ENCODE measurements at places on chromosomes 2 and 18. TPM values are rescaled to one million over a fixed set of nuclear protein-coding genes. Genes with fewer than 3 reads are reported as not detected.
A peak's percentile ranks its signal among the peaks of the same experiment; 100 is the strongest.

GRCh38 chr2:190663839-190664238 is 15.0 kb downstream of the NAB1 start:
- H3K36me3 ChIP-seq: peaks cover 2% of the 10 kb centered on the region
- no peak overlapping the region for H3K27ac ChIP-seq
- no peaks in the 10 kb centered on the region for H3K27me3 ChIP-seq
- H3K4me1 ChIP-seq: peaks cover 10% of the 10 kb centered on the region
- no peak overlapping the region for H3K4me3 ChIP-seq
- DNase-seq: no peak

DNA sequence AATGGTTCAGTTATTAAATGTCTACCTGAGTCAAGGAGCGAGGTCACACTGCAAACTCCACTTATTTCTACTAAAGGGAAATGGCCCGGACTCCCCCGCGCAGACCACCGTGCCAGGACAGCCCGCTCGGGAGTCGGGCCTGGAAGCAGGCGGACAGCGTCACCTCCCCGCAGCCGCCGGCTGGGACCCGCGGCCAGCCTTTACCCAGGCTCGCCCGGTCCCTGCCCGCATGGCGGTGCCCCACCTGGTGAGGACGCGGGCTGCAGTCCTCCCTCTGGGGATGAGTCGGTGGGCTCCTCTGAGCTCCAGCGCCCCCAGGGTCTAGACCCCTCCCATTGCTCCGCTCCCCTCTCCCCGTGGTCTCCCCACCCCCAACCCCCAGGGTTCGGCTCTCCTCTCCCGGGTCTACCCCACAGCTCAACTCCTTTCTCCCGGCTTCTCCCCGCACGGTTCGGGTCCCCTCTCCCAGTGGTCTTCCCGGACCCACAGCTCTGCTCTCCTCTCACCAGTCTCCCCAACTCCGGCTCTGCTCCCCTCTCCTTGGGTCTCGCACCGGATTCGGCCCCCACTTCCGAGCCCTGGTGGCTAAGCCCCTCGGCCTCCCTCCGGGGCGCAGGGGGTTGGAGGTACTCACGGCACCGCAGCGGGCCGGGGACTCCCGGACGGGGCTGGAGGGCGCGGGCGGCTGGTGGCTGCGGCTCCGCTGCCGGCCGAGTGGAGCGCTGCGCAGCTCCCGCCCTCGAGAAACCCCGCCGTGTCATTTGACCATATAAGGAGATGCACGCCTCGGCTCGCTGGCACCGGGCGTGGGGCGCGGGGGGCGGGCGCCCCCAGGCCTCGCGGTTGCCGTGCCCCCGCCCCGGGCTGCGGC is at the start of gene FHL2:
Gene FHL2 (minus strand): TSS at position 716 of the 871 bp plus-strand sequence. CDS start 12,535 bp downstream, outside the sequence.
- no peak within 1 kb of the TSS for H3K27ac ChIP-seq
- no peaks in the 10 kb centered on the region for H3K27me3 ChIP-seq
- H3K4me3 ChIP-seq: peak within 1 kb of the TSS; percentile 58
- H3K4me1 ChIP-seq: peaks cover 6% of the 10 kb centered on the region
- no peaks in the 10 kb centered on the region for H3K36me3 ChIP-seq
- peak; percentile 81 for DNase-seq

The SERPINB10 gene
- total RNA-seq: not detected

The ASXL3 gene
- 4.3 TPM for total RNA-seq

- H3K36me3 ChIP-seq: no peaks in the 10 kb centered on the region
- H3K4me1 ChIP-seq: no peaks in the 10 kb centered on the region
- H3K27me3 ChIP-seq: no peaks in the 10 kb centered on the region
- H3K4me3 ChIP-seq: no peak overlapping the region
Measured at GRCh38 chr18:6270771-6271216, 143.9 kb downstream of the L3MBTL4 start.

- peaks cover 21% of the 10 kb centered on the region for H3K4me1 ChIP-seq
- H3K36me3 ChIP-seq: no peaks in the 10 kb centered on the region
- peak overlapping the region; percentile 37 for H3K27ac ChIP-seq
- peak; percentile 84 for DNase-seq
- H3K27me3 ChIP-seq: no peaks in the 10 kb centered on the region
- no peak overlapping the region for H3K4me3 ChIP-seq
Measured at GRCh38 chr2:33210626-33211025, 263.9 kb downstream of the LTBP1 start.

DNA sequence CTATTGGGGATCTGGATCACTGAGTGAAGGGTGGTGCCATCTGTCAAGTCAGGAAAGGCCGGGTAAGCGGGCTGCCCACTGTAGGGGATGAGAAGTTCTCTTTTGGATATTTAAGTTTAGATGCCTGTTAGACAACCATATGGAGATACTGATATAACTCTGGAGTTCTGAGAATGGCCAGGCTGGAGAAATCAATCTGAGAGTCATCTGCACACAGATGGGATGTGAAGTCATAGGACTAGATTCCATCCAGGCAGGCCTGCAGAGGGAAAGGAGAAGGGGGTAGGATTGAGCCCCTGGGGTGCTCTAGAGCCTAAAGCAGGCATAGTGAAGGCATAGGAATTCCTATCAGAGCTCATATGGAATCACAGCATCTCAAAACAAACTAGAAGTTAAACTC is 30.1 kb downstream of the SPRED2 start:
- H3K4me3 ChIP-seq: no peak overlapping the region
- no peaks in the 10 kb centered on the region for H3K36me3 ChIP-seq
- H3K4me1 ChIP-seq: peaks cover 1% of the 10 kb centered on the region
- H3K27ac ChIP-seq: no peak overlapping the region
- H3K27me3 ChIP-seq: no peaks in the 10 kb centered on the region
- DNase-seq: no peak

The SPR gene
- total RNA-seq: 22.4 TPM

DNA sequence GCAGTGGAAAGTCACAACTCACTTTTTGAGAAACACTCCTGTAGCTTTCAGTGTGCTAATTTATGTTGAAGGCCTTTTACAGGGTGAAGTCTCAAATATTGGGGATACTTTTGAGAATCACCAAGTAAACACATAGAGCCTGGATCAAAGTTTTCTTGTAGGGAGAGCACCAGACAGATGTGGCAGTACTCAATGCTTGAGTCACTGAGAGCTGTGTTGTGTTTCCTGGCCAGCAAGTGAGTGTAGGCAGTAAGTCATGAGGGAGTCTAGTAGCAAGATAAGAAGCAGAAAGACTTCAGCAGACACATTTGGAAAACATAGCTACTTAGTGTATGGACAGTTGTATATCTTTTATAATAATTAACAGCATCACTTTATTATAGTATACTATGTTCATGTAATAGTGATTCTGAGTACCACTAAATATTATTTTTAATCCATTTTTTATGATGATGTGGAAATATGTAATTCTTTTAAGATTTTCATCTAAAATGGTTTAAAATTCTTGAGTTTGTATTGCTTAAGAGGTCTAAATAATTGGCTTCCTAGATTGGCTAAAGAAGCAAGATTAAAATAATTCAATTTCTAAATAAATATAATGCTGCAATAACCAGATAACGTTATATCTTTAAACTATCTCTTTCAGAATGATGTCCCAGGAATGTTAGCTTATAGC is 12.8 kb downstream of the PSMD1 start:
- H3K4me3 ChIP-seq: no peak overlapping the region
- no peak overlapping the region for H3K27ac ChIP-seq
- H3K27me3 ChIP-seq: no peaks in the 10 kb centered on the region
- DNase-seq: no peak

- no peak overlapping the region for H3K27ac ChIP-seq
- H3K4me3 ChIP-seq: no peak overlapping the region
- H3K36me3 ChIP-seq: no peaks in the 10 kb centered on the region
- no peaks in the 10 kb centered on the region for H3K4me1 ChIP-seq
- H3K27me3 ChIP-seq: no peaks in the 10 kb centered on the region
- peak; percentile 61 for DNase-seq
Measured at GRCh38 chr2:3601561-3602271, 6.8 kb downstream of the COLEC11 start.

GRCh38 chr2:5691985-5692529 is at the start of gene SOX11:
Gene SOX11, plus strand, starts transcription at chr2:5692384. Its CDS starts 338 bp downstream, at chr2:5692722.
- no peaks in the 10 kb centered on the region for H3K36me3 ChIP-seq
- no peaks in the 10 kb centered on the region for H3K4me1 ChIP-seq
- DNase-seq: no peak
- H3K27ac ChIP-seq: no peak within 1 kb of the TSS
- H3K27me3 ChIP-seq: peaks cover 3% of the 10 kb centered on the region
- H3K4me3 ChIP-seq: no peak within 1 kb of the TSS

GRCh38 chr18:63197246-63197869 is 122.2 kb downstream of the BCL2 start:
- H3K36me3 ChIP-seq: no peaks in the 10 kb centered on the region
- H3K4me1 ChIP-seq: peaks cover 3% of the 10 kb centered on the region
- H3K27ac ChIP-seq: no peak overlapping the region
- H3K4me3 ChIP-seq: no peak overlapping the region

DNA sequence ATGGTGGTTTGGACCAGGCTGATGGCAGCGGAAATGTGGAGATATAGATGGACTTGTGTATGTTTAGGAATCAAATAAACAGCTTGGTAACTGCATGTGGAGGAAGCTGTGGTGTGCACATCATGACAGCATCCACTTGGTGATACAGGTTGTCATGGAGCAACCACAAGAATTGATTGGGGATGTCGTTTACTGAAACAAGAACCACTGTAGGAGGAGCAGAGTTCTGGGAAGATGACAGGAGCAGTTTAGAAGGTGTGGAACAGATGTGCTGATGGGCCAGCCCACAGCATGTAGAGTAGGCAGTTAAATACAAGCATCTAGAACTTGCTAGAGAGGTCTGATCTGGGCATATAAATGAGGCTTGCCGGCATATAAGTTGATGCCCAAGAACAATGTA is 152.4 kb upstream of the SERPINE2 start:
- no peak for DNase-seq
- no peaks in the 10 kb centered on the region for H3K4me1 ChIP-seq
- H3K36me3 ChIP-seq: no peaks in the 10 kb centered on the region

DNA sequence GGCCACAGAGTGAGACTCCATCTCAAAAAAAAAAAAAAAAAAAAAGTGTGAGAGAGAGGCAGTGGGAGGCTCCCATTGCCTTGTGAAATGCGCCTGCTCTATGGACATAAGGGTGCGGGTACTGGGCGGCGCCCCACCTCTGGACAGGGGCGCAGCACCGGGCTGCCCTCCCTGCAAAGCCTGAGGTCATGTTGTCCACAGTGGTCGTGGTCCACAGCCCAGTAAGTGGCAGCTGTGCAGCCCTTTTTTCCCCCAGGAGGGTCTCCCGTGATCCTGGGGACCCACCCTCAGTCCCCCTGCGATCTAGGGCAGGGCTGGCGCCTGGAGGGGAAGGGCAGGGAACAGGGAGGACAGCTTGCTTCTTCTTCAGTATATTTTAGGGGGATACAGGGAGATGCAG is 37.8 kb downstream of the LPIN1 start:
- H3K4me3 ChIP-seq: no peak overlapping the region
- H3K4me1 ChIP-seq: no peaks in the 10 kb centered on the region
- peaks cover 7% of the 10 kb centered on the region for H3K36me3 ChIP-seq
- no peak overlapping the region for H3K27ac ChIP-seq
- H3K27me3 ChIP-seq: no peaks in the 10 kb centered on the region

DNA sequence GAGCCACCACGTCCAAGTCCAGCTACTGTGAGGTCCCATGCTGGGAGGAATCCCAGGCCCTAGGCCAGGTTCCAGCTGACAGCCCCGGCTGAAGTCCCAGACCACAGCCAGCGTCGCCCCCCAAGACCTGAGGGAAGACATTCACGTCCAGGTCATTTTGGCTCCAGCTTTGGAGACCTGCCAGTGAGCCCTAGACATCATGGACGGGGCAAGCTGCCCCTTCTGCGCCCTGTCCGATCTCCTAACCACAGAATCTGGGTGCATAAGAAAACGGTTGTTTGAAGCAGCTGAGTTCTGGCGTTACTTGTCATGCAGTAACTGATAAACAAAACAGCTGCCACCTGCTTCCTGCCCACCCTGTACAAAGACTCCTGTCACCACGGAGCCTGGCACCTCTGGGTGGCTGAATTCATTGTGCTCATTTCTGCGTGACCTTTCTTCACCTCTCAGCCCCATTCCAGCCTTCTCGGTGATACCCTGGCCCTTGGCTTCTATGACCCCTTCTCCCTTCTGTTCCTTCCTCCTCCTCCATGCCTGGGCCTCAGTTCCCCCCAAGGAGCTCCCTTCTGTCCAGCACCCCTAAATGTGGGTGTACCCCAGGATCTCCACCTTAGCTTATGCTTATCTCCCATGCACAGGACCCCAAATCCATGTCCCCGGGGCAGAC is 72.6 kb upstream of the SMAD7 start:
- no peaks in the 10 kb centered on the region for H3K36me3 ChIP-seq
- no peaks in the 10 kb centered on the region for H3K4me1 ChIP-seq
- no peaks in the 10 kb centered on the region for H3K27me3 ChIP-seq
- H3K27ac ChIP-seq: no peak overlapping the region

GRCh38 chr2:181781078-181781786 is 100.9 kb upstream of the NEUROD1 start:
- DNase-seq: no peak
- no peak overlapping the region for H3K27ac ChIP-seq
- H3K27me3 ChIP-seq: no peaks in the 10 kb centered on the region
- no peaks in the 10 kb centered on the region for H3K36me3 ChIP-seq
- no peak overlapping the region for H3K4me3 ChIP-seq

DNA sequence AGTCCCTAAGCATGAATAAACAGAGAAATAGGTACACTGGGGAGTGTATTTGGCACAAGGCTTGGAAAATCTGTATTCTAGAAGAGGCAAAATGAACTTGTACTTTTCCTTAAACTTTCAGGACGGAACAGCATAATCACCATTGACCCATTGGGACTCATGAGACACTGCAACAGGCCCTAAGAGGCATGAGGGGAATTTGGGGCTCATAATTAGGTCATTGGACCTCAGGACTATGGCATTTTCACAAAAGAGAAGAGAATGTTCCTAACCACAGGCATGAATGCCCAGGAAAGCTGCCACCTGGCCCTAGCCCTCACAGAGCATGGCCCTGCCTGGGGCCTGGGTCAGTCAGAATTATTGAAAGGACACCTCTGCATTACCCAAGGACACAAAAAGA is 67.9 kb upstream of the PIK3C3 start:
- H3K4me3 ChIP-seq: no peak overlapping the region
- H3K27ac ChIP-seq: no peak overlapping the region
- DNase-seq: no peak
- H3K36me3 ChIP-seq: no peaks in the 10 kb centered on the region
- H3K27me3 ChIP-seq: no peaks in the 10 kb centered on the region

The CTNNA2 gene
- total RNA-seq: 0.12 TPM

The CHST9 gene
- total RNA-seq: 0.06 TPM

- no peak overlapping the region for H3K4me3 ChIP-seq
- DNase-seq: no peak
- no peaks in the 10 kb centered on the region for H3K27me3 ChIP-seq
- H3K36me3 ChIP-seq: no peaks in the 10 kb centered on the region
- H3K27ac ChIP-seq: no peak overlapping the region
Measured at GRCh38 chr2:238126775-238127164, 11.7 kb upstream of the KLHL30 start.

The B3GNT7 gene
- total RNA-seq: 4.0 TPM

DNA sequence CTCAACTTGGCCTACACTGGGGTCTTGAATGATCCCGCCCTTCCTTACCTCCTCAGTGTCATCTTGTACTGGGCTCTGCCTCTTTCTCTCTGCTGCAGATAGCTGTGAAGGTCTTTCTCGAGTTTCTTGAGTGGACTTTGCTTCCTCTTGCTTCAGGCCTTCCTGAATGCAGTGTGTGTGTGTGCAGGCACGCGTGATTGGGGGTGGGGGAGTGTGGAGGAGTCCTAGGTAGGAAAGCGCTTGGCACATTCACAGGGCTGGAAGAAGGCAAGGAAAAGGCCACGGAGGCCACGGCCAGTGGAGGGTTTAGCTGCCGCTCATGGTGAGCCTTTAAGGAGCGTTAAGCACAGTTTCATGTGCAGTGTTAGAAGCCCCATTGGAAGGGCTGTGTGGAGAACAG is 5.5 kb downstream of the RALB start:
- no peaks in the 10 kb centered on the region for H3K4me1 ChIP-seq
- no peaks in the 10 kb centered on the region for H3K27me3 ChIP-seq

GRCh38 chr18:34742891-34743341 is 32.8 kb downstream of the DTNA start:
- DNase-seq: no peak
- H3K27me3 ChIP-seq: no peaks in the 10 kb centered on the region
- H3K27ac ChIP-seq: no peak overlapping the region
- no peaks in the 10 kb centered on the region for H3K36me3 ChIP-seq

The ZAP70 gene
- total RNA-seq: 7.5 TPM

The FOSL2 gene
- total RNA-seq: 184 TPM
